ENCODE measurements at places on chromosomes 5 and 9.
A peak's percentile ranks its signal among the peaks of the same experiment; 100 is the strongest.

DNA sequence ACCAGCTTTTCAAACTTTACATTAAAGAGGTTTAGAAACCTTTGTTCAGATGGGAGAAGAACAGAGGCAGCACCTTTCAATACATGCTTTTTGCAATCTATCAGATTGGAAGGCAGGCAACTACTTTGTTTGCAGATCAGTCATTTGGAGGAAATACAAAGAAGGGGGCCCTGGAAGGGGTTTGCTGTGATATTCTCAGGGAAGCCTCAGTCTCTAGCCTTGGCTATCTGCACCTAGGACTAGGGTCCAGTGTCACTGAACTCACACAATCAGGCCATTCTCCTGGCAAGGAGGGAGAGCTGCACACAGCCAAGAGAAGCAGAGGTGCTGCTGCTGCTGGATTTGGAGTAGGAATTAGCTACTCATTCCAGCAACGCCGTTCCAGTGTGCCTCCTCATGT, 79.5 kb downstream of the CRB2 start:
- DNase-seq = no peak

DNA sequence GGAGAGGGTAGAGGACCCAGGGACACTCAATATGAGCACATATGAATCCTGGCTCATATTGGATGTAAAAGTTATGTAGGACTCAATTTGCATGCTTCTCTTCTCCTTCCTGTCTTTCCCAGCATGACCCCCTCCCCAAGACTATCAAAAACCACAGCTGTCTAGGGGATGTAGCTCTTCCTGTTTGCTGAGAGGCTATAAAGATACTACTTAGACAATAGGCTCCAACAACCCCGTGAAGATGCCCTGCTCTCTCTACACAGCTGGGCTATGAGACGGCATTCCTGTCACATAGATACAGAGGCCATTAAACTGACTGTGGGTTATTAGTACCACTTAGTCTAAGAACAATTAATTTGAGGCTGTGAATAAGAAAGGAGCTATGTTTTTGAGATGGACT, 56.5 kb upstream of the PCSK1 start:
- DNase-seq = no peak

- DNase-seq = no peak
These were observed 27.7 kb downstream of the PPP3R2 start for GRCh38 chr9:101566904-101567724.

DNA sequence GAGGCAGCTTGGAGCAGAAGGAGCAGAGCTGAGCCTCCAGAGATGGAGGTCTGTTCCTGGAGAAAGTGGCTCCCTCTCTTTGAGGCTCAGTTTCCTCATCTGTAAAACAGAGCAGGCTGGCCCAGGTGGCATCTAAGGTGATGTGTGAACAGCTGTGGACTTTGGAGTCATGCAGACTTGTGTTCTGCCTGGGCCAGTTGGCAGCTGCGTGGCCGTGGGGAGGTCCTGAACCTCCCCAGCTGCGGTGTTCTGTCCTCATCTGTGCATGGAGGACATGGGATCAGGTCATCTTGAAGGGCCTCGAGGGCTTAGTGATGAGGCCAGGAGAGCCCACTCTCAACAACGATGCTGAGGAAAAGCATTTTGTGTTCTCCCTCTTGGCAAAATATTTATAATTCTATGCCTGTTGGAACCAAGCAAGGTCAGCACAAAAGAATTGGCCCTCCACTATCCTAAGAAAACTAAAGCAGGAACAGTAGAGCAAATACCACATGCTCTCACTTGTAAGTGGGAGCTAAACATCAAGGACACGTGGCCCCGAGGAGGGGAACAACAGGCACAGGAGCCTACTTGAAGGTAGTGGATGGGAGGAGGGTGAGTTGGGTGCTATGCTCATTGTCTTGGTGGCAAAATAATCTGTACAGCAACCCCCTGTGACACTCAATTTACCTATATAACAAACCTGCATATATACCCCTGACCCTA, 63.2 kb upstream of the COL15A1 start:
- DNase-seq = no peak

GRCh38 chr9:5569409-5569808, 59.1 kb downstream of the PDCD1LG2 start:
- DNase-seq = no peak

DNA sequence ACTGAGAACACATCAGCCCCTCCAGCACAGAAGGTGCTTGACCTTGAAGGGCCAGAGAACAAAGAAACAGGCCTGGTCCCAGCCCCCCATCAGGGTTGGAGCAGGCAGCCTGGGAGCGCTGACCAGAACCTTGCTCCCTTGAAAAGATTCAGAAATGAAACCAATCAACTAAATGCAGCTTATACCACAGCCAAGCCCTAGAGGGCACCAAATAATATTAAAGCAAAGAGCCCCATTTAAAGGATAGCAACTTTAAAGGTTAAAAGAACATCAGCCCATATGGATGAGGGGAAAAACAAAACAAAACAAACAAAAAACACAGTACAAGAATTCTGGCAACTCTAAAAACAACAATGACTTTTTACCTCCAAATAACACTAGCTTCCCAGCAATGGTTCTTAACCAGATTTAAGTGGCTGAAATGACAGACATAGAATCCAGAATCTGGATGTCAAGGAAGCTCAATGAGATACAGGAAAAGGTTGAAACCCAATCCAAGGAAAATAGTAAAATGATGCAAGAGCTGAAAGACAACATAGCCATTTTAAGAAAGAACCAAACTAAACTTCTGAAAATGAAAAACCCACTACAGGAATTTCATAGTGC, 471.9 kb downstream of the MTRR start:
- no peak for DNase-seq

DNA sequence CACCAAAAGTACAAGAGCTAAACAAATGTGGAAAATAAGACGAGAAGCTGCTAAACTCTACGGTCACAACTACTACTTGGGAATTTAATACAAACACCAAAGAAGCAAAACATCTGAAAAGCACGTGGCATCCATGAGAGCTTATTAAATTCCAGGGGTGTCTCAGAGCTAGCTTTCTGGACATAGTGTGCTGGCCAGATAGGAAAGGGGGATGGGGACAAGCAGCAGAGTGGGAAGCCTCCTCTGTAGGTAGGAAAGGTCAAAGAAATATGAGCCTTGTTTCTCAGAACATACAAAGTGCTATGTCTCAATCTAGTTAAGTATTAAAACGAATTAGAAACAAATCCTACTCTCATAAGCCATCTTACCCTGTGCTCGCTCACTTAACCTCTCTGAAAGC, 51.3 kb upstream of the GOLPH3 start:
- DNase-seq = no peak

DNA sequence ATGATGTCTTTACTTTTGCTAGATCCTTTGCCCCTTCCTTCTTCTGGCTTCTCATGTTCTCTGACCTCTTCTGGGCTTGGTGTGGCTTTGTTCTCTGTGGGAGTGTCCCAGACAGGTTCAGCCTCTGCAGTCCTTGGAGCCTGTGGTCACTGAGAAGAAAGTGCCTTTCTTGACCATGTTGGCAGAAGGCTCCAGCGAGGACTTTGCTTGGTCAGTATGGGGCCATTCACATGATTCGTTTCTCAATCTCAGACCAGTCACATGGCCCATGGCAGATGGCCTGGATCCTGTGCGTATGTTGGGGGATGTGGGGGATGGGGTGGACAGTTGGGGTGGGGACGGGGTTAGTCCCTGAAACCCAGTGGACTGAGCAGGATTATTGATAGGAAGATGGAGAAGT, 274.1 kb downstream of the ARHGAP26 start:
- no peak for DNase-seq

- no peak for DNase-seq
These were observed 592.9 kb downstream of the SEMA5A start for GRCh38 chr5:8953016-8953415.

DNA sequence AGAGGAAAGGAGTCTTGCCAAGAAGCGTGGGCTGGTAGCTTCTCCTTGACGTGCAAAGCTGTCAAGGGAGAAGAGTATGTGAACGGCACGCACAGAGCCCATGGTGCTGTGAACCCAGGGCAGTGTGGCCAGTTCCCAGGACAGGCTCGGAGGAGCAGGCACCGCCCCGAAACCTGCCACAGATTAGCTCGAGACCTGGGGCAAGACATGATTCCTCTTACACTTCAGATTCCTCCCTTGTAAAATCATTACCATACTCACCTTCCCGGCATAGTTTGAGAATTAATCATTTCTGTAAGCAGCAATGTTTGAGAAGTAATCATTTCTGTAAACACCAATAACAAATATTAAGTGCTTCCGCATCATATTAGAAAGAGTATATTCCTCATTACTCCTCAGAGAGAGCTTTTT, 19.9 kb downstream of the GOLM1 start:
- DNase-seq = no peak

DNA sequence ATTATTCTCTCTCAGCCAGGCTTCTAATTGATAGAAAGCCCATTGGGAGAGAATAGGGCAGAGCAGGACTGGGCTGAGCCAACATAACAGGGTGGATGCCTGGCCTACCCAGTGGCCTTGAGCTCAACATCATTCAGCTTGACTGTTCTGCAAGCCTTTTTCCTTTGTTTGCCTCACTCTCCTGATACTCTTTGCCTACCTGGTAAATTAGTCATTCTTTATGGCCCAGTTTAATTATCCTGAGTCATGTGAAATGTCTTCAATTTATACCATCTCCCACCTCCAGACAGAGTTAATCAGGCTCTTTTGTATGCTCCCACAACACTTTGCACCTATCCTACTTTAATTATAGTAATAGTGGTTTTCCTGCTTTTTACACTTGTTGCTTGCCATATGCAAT, 13.6 kb downstream of the GLRA1 start:
- no peak for DNase-seq

GRCh38 chr5:122788996-122789395, 14.1 kb downstream of the SNX2 start:
- no peak for DNase-seq

GRCh38 chr5:164345173-164345849, 839.9 kb downstream of the MAT2B start:
- DNase-seq = no peak

GRCh38 chr5:72476721-72477120, 30.5 kb downstream of the ZNF366 start:
- DNase-seq = no peak

GRCh38 chr9:71384343-71384742, 262.9 kb upstream of the TRPM3 start:
- DNase-seq = no peak

GRCh38 chr5:172683645-172684471, 42.8 kb downstream of the NEURL1B start:
- no peak for DNase-seq

DNA sequence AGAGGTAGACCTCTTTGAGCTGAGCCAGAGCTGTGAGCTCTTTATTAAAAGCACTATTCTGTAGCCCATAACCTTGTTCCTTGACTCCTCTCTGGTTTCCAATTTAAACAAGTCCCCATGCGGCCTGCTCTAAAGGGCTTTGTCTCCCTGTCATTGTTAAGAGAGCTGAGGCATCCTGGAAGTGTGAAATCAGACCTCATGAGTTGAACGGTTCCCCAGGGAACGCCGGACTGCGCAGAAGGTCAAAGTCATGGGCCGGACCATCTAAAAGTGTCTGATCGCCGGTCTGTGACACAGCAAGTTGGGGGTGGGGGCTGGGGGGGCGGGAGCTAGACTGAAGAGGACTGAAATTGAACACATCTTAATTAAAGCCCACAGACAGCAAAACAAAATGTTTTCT, 265.8 kb downstream of the SLF1 start:
- DNase-seq = no peak

DNA sequence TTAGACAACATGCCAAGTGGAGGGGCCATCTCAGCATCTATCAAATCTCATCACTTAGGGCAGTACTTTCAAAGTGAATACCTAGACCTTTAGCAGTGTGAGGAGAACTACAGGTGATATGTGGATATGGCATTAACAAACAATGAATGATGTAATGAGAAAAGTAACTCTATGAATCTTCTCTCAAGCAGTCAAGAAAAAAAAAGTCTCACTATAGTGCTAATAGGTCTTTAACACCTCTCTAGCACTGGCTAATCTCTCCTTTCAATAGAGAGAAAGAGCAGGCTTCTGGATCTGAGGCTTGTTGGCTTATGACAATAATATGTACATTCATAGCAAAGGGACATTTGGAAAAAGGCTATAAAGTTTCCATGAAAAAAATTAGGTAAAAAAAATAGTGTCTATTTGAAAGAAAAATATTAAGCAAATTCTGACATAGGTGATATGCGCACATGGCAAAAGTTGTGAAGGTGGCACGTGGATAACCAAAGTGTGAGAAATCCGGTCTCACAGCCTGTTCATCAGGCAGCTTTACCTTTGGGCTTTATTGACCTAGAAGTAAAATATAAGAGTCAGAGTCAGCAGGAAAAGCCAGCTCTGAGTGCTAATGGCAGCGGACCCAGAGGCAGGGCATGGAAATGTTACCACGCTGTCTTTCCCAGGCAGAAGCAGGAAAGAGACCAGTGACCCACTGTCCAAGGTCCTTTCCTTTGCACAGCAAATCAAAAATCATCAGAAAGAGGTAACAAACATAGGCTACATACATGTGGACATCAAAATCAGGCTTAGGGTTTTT, 203.4 kb downstream of the EFNA5 start:
- DNase-seq = no peak

GRCh38 chr5:77367741-77368140, 124.4 kb downstream of the WDR41 start:
- no peak for DNase-seq

GRCh38 chr9:84478996-84479395, 138.4 kb upstream of the SLC28A3 start:
- DNase-seq = no peak

GRCh38 chr9:81819859-81820546, 108.2 kb upstream of the SPATA31D4 start:
- DNase-seq = no peak

DNA sequence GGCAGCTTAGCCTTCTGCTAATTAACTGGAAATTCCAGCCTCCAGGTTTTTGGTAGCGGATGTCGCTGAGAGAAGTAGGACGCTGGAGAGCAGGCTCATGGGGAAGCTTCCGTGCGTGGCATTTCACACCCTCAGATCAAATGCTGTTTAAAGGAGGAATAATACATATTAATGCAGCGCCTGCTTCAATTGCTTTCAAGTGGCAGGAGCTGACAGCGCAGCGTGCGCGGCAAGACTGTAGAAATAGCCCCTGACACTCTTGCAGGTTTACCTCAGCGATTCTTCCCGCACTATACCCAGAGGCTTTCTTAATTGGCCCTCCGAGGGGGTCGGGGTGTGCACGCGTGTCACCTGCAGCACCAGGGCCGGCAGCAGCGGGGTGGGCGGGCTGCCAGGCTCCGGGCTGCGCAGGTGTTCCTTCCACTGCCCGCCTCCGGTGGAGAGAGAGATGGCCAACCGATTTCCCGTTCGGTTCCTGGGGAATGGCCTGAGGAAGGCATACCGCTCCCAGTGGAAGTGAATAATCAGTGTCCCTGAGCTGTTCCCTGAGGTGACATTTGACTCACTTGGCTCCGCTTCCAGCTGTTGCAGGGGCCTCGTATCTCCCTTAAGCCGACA, 427.9 kb downstream of the KCTD16 start:
- DNase-seq = no peak

GRCh38 chr9:70130266-70130665, 86.6 kb downstream of the MAMDC2 start:
- no peak for DNase-seq

GRCh38 chr5:159887050-159887449, 29.2 kb upstream of the ADRA1B start:
- no peak for DNase-seq

- no peak for DNase-seq
These were observed 119.8 kb downstream of the EBF1 start for GRCh38 chr5:158979749-158980521.

GRCh38 chr5:175696139-175696854, 38.4 kb downstream of the HRH2 start:
- peak; percentile 39 for DNase-seq

GRCh38 chr9:126857261-126857960, 3.0 kb upstream of the ZBTB34 start:
- DNase-seq = no peak

GRCh38 chr9:76215066-76215465, 179.2 kb downstream of the RFK start:
- DNase-seq = no peak

Data from activated CD8-positive, alpha-beta memory T cell treated with anti-CD3 and anti-CD28 coated beads for 48 hours (primary cell).